BJ (cell line): ENCODE measurements at places on chromosomes 2 and 18.

DNA sequence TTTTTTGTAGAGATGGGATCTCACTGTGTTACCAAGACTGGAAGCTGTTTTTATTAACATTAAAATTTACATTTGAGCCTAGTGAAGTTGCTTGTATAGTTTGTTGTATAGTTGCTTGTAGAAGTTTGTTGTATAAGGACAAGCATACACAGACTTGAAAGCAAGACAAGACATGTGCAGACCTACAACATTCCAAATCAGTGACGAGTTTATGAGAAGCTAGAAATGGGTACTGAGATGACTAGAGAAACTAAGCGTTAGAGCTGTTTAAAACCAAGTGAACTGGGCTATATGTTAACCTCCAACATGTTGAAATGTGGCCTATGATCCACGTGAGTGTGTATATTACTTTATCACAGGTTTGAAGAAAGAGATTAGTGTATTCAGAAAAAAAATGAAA, 39.1 kb downstream of the ABCB11 start:
- DNase-seq: no peak

DNA sequence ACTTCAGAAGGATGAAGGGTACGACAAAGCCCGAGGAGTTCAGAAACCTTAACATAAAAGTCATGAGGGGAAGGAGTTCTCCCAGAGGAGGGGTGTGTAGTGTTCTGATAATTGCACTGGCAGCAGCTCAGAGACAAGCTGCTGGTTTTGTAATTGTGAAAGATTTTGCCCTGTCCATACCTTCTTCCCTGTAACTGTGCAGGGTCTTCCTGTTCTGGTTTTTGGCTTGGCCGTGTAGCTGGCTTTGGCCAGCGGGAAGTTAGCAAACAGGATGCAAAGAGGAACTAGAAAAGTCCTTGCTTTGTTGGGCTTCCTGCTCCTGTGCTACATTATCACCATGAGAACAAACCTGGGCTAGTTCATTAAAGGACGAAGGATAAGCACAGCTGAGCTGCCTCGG, 160.8 kb downstream of the LPIN1 start:
- no peak for DNase-seq

DNA sequence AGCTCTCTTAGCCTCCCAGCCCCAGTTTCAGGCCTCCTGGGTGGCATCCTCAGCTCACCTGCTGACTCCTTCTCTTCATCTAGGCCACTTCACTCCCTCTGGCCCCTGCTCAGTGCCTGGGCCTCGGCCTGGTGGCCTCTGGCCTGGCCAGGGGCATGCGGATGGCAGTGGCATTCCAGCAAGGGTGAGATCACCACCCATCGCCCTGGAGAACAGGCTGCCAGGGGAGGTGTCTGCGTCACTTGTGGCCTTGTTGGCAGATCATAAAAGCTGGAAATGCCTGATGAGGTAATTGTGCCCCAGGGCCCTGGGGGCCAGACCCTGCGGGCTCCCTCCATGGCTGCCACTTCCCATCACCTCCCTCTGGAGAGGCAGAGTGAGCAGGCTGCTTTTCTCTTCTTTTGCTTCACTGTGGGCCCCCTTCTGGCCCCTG, 72.5 kb upstream of the SMAD2 start:
- DNase-seq: no peak

DNA sequence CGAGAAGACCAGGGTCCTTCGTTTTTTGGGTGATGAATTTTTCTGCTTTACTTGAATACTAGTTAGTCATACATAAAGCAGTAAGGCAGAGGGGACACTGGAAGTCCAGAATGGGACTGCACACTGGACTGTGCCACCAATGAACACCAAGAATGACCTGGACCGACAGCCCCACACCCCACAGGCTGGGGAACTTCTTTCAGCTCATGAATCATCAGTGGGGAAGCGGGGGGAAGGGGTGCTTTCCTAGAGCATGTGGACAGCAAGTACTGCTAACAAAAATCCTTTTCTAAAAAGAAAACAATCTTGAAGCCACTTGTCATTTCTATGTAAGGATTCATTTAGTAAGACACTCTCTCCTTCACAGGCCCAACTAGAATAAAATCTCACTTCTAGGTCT, 86.0 kb downstream of the DTNB start:
- peak; percentile 16 for DNase-seq

GRCh38 chr2:58702302-58702885, 461.3 kb upstream of the FANCL start:
- DNase-seq: no peak

DNA sequence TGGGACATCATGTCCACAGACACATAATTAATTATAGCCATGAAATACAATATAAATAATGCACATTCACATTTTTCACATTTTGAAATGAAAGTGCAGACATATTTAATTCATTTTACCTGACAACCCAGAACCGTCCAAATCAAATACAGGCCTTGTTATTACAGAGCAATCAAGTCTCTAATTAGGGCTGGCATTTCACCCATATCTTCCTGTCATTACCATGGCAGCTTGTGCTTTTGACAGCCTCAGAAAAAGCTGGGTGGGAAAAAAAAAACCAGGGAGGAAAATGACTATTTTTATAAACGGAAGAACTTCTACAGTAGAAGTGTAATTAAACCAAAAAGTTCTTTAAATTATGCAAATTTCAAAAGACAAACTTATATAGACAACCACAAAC, 436.4 kb downstream of the FBXO15 start:
- DNase-seq: no peak

GRCh38 chr2:183926433-183926832, 671.9 kb upstream of the ZNF804A start:
- no peak for DNase-seq

- DNase-seq: no peak
Measured at GRCh38 chr18:9287036-9287435, 47.5 kb upstream of the TWSG1 start.

DNA sequence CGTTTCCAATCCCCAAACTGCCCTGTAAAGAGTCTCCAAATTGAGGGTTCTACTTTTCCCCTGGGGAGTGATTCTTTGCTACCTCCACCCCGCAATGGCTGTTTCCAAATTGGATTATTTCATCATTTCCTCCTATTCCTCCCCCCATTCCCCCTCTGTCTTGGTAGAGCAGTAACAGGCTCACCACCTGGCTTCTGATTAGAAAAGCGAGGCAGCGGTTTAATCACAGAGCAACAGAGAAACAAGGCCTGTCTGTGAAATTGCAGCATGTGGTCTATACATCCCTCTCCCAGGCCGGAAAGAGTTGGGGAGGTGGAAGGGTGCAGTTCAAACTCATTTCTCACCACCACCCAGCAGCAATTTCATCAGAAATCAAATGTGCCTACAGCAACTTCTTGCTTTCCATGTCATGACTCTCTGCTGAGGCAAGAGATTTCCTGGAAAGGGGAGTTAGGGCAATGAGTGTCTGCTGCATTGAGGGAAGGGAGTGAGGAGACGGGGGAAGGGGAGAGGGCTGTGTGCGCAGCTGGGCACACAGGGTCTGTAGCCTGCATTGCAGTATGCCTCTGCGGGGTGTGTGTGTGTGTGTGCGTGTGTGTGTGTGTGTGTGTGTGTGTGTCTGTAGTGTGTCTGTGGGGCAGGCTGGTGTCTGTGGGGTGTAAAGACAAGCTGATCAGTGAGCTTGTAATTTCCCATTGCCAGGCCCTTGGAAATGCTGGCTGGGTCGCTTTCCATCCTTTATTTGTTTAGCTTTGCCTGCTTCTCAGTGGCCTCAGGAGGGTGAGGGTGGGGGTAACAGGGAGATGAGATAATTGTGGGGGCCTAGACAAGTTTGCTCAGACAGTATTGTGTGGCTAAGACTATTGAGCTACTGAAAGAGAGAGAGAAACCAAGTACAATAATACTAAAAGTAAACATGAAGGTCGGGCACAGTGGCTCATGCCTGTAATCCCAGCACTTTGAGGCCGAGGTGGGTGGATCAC, 13.5 kb upstream of the IGFBP2 start:
- no peak for DNase-seq

- no peak for DNase-seq
Measured at GRCh38 chr18:75203416-75204268, 5.3 kb downstream of the PTGR3 start.

- no peak for DNase-seq
Measured at GRCh38 chr2:237752761-237753165, 45.8 kb upstream of the RBM44 start.

DNA sequence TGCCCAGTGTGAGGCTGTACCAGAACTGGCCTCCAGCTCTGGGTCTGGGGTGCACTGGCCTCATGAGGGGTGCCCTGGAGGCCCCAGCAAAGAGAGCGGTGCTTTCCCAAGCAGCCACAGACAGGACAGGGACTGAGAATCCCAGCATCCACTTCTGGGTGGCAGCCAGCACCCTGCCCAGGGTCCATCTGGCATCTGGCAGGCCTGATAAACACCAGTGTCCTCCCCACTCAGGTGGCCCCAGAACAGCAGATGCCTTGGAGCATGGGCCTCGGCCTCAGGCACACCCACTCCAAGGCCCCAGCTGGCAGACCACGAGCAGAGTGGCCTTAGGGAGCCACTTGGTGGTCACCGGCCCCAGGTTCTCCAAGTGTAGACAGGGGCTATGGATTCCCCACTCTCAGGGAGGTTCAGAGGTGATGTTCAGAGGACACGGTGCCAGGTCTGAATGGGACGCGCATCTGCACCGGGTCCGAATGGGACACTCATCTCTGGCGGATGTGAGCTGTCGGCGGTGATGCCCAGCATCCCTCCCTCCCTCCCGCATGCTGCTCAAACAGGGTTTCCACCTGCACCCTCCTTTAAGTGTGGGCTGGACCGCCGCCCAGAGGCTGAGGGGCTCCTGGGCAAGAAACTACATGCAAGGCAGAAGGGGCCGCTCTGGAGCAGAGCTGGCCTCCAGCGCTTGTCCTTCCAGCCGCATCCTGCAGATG, 82.2 kb upstream of the GPC1 start:
- DNase-seq: no peak

DNA sequence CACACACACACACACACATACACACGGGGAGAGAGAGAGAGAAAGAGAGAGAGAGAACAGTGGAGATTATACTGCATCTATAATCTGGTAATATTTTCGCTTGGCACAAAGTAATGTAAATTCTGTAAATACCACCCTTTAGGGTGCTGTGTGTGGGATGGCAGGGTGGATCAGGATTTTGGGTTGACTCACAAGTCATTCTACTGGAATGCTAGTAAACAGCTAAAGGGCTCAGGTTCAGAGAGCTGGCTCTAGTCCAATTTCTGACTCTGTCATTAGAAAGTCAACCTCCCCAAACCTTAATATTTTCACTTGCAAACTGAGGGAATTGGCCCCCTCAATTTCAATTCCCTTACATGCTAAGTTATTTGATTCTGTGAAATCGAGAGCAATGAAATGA, 308.3 kb downstream of the TSN start:
- no peak for DNase-seq

DNA sequence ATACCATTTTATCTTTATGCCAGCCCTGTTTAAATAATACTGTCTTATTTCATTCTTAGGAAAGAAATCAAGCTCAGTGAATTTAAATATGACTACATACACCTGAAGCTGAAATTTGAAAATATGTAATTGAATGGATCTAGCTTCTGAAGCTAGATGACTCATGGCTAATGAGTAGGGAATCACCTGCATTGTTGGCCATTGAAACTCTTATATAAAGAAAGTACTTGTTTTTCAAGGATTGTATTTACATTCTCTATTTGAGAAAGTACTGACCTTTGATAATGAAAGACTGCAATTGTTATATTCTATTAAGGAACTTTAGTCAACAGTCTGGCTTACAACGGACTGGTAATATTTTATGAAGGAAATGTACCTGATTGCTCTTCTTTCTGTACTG, 346.7 kb upstream of the LRATD1 start:
- DNase-seq: no peak

GRCh38 chr2:68926796-68927195, 25.9 kb downstream of the GKN2 start:
- no peak for DNase-seq

GRCh38 chr18:49009661-49010060, 58.9 kb upstream of the SMAD7 start:
- no peak for DNase-seq
